ENCODE measurements at places on chromosomes 6 and 20.

DNA sequence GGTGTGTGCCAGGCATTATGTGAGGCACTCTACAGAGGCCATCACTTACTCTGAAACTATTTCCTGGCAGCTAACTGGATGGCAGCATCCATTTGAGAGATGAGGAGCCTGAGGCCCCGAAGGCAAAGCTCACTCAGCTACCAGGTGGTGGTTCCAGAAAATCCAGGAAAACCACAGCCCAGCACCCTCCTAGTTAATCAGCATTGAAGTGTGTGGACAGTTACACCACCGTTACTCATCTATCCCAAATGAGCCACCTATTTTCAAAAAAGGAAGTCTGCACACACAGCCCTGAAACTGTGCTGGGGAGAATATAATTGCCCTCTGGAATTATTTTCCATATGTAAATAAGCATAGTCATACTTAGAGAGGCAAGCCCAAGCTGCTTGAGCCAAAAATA, 67.4 kb downstream of the CNBD2 start:
- DNase-seq = no peak

GRCh38 chr6:213284-213683, 79.0 kb upstream of the DUSP22 start:
- DNase-seq = no peak

GRCh38 chr6:168410035-168410434, 30.9 kb upstream of the SMOC2 start:
- DNase-seq = no peak

DNA sequence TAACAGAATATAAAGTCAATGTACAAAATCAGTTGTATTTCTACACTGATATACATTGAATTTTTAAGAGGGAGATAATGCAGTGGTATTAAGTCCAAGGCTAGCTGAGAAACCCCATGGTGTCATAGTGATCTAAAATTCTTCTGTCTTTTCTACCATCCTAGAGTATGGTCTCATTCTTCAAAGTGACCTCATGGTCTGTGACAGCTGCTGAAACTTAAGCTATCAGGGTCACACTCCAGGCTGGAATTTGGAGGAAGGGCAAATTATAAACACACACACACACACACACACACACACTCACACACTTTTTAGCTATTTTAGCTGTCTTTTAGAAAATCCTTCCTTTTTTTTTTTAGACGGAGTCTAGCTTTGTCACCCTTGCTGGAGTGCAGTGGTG, 47.3 kb upstream of the DYNLRB1 start:
- DNase-seq = no peak

DNA sequence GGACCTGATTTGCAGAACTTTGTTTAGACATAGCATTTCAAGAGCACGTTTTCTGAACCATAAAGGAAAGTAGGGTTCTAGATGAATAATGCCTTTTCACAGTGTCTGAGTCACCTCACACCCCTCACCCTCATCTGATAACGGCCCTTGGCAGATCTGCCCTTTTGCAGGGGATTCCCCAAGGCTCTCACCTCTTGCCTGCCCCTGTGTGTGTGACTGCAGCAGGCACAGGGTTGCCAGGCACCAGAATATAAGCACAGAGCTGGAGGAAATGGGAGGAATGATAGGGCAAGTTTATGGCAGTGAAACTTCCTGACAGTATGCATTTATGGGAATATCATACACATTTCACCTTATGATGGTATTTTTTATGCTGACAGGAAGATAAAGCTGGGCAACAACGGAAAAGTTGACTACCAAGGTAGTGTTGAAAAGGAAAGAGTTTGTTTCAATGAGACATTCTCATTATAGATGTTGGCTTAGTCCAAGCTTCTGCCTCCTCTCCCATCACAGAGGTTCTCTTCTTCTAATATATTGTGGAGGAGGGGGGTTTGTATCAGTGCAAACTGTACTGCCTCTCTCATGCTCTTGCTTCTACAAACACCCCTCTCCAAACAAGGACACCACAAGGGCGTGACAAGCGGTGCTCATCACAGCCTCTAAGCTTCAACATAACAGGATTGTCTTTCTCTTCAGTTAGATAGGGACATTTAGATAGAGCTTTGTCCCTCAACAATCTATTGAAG, 101.5 kb upstream of the BACH2 start:
- peak; percentile 95 for DNase-seq

DNA sequence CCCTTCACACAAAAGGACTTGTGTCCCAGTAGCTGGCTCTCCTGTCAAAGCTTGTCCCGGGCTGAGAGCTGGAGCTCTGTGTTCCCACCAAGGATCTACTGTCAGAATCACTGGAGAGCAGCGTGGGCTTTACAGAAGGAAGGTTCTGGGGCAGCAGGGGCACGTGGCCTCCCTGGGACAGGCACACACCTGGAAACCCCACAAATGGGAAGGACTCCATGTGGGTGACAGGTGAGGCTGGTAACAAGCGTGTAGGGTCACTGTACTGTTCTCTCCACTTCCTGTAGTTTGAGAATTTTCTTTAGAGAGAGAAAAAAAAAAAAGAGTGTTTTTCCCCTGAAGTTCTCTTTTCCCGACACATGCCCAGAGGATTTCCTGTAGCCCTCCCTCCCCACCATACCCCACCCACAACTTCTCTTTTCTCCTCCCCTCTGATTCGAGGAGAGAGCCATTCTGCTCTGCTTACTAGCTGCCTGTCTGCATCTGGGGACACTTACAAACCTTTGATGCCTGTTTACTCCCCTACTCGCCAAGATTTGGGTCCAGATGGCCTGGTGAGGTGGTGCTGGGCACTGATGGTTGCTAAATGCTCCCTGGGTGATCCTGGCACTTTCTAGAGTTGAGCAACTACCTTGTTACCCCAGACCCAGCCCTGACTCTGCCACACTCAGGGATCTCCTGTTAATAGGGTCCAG, 84.1 kb upstream of the SIRPA start:
- DNase-seq = no peak

DNA sequence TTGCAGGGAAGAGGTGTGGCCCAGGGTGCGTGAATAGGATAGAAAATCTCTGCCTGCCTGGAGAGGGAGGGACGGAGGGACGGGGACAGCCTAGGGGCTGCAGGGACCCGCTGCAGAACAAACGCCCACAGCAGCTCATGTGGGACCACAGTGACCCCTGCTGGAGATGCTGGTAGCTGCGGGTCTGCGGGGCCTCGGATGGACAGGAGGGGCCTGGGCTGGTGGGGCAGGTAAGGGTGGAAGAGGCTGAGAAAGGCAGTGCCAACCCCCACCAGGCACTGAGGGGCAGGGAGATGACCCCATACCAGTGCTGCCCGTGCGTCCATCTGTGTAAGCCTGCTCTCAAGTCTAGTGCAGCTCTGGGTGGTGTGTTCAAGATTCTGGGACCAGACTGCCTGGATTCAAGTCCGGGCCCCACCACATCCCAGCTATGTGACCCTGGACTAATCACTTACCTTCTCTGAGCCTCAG, 39.4 kb downstream of the KIAA1755 start:
- DNase-seq = peak; percentile 67

DNA sequence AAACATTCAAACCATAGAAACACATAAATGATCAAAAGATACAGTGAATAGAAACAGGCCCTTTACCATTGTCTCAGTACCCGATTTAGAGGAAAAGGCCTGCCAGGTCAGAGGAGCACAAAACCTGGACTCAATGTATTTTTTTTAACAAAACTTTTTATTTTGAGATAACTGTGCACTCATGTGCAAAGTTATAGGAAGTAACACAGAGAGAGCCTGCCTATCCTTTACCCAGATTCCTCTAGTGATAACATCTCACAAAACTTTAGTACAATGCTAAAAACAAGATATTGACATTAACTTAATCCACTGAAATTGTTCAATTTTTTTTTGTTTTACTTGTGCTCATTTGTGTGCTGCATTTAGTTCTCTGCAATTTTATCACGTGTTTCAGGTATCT, 36.8 kb upstream of the SAMD3 start:
- DNase-seq = no peak

DNA sequence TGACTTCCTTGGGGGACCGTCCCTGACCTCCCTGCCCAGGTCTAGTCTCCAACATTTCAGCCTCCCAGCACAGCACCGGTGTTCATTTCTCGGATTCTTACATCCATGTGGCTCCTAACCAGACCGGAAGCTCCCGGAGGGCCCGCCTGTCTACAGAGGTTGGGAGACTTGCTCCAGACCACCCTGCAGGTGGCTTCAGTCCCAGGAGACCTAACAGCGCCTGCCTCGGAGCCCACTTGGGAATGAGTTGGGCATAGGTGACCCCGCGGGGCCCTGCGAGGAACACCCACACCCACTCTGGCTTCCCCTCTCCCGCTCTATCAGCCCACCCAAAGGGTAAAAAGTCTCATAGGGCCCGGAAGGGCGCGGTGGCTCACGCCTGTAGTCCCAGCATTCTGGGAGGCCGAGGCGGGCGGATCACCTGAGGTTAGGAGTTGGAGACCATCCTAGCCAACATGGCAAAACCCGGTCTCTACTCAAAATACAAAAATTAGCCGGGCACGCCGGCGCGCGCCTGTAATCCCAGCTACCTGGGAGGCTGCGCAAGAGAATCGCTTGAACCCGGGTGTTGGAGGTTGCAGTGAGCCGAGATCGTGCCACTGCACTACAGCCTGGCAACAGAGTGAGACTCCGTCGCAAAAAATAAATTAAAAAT, 5.4 kb downstream of the DPPA5 start:
- DNase-seq = no peak

GRCh38 chr20:33672426-33673113, 1.7 kb downstream of the NECAB3 start:
- no peak for DNase-seq

DNA sequence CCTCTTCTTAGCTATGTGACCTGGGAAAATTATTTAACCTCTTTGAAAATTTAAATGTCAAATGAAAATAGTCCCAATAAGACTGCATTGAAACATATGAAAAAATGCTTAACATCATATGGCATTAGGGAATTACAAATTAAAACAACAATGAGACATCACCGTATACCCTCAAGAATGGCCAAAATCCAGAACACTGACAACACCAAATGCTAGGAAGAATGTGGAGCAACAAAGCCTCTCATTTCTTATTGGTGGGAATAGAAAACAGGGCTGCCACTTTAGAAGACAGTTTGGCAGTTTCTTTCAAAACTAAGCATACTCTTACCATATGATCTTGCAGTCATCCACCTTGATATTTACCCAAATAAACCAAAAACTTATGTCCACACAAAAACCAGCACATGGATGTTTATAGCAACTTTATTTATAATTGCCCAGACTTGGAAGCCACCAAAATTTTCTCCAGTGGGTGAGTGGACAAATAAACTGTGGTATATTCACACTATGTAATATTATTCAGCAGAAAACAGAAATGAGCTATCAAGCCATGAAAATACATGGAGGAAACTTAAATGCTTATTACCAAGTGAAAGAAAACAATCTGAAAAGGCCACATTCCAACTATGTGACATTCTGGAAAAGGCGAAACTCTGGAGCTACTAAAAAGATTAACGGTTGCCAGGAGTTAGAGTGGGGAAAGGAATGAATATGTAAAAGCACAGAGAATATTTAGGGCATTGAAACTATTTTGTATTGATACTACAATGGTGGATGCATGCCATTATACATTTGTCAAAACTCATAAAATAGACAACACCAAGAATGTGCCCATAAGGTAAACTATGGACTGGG, 459.9 kb downstream of the GRIK2 start:
- no peak for DNase-seq

DNA sequence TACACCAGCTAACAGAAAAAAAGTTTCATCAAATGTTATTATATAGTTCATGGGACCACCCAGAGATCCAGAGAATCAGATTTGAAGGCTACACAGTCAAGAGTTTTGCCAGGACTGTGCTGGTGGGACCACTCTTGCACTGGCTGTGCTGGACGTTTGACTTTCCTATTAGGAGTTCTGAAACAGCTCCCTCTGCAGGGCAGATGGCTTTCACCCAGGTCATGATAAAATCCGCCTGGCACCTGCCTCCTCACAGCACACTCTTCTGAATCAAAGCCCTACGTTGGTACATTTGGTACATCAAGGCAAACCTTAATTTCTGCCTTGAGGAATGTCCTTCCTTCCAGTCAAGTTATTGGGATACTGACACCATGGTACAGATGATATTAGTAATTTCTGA, 302.1 kb downstream of the ZNF217 start:
- no peak for DNase-seq

DNA sequence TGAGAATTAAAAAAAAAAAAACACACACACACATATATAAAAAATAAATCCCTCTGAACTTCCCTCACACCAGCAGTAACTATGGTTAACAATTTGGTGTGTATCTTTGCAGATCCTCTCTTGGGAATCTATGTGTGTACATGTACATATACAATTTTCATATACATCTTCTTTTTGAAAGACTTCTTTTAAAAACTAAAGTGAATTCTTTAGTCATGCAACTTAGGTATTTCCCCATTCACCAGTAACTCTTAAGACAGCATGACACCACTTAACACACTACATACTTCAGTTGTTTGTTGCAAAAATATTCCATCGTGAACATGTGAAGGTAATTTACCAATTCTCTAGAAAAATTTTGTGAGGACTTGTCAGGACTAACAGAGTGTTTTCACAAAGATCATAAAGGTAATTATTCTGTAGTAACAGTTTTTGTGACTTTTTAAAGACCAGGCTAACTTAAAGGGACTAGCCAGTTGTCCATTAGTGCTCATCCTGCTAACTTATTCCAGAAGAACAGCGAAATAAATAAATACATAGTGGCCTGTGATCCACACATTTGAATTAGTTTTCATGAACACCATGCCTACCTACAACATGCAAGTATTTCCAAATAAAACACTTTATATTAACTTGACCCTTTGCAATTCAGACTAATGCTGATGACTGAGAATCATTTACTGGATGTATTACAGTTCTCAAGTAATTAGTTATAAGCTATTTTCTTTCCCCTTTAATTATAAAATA, 12.1 kb downstream of the RBM39 start:
- DNase-seq = no peak

DNA sequence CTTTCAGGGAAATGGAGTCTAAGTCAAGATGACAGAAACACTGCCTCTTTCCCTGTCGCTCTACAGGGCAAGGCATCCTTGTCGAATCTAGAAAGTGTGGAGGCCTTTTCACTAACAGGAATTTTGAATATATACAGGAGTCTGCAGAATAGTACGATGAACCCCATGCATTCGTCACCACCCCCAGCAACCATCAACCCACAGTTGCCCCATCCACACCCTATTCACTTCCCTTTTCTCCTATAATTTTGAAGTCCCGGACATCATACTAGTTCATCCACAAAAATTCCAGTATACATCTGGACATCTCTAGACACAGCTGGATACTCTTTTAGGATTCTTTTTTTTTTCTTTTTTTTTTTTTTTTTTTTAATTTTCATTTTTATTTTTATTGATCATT, 80.7 kb upstream of the RIN2 start:
- no peak for DNase-seq

GRCh38 chr6:110944681-110945151, 13.8 kb upstream of the GTF3C6 start:
- peak; percentile 65 for DNase-seq

GRCh38 chr6:7794509-7794908, 68.6 kb downstream of the BMP6 start:
- DNase-seq = no peak

GRCh38 chr20:44154521-44155001, 32.4 kb downstream of the JPH2 start:
- no peak for DNase-seq

GRCh38 chr6:80223743-80224212, 117.3 kb downstream of the BCKDHB start:
- DNase-seq = no peak

- no peak for DNase-seq
Measured at GRCh38 chr6:49739423-49739822, 4.8 kb downstream of the CRISP3 start.

- no peak for DNase-seq
Measured at GRCh38 chr6:21556968-21557721, 36.4 kb upstream of the SOX4 start.
